ENCODE measurements at places on chromosomes 12 and 14. TPM values are rescaled to one million over a fixed set of nuclear protein-coding genes. Genes with fewer than 3 reads are reported as not detected.

The CMTM5 gene
- 9.2 TPM for total RNA-seq

The CABP1 gene
- total RNA-seq = 3.2 TPM

The NPAS3 gene
- 53.1 TPM for total RNA-seq

The P2RX7 gene
- total RNA-seq = 5.1 TPM

The SLC10A1 gene
- total RNA-seq = not detected

The BATF gene
- 1.6 TPM for total RNA-seq

The SMOC1 gene
- 33.7 TPM for total RNA-seq

The RIMBP2 gene
- 32.8 TPM for total RNA-seq

The ASB2 gene
- total RNA-seq = 1.4 TPM

The DRAM1 gene
- 1.2 TPM for total RNA-seq

The FAM90A1 gene
- total RNA-seq = not detected

The FLVCR2 gene
- 6.7 TPM for total RNA-seq

The RPS6KL1 gene
- 39.9 TPM for total RNA-seq

The GPRC5D gene
- total RNA-seq = not detected

The LRP1-AS gene
- not detected for total RNA-seq

The DPPA3 gene
- not detected for total RNA-seq

The SSPN gene
- total RNA-seq = 16.6 TPM

The MMP19 gene
- total RNA-seq = not detected

The KRT6C gene
- total RNA-seq = not detected

Data from diencephalon (tissue), 1 donor.